Left lung (tissue), 14 donors: ENCODE measurements at places on chromosomes 7 and 10.

DNA sequence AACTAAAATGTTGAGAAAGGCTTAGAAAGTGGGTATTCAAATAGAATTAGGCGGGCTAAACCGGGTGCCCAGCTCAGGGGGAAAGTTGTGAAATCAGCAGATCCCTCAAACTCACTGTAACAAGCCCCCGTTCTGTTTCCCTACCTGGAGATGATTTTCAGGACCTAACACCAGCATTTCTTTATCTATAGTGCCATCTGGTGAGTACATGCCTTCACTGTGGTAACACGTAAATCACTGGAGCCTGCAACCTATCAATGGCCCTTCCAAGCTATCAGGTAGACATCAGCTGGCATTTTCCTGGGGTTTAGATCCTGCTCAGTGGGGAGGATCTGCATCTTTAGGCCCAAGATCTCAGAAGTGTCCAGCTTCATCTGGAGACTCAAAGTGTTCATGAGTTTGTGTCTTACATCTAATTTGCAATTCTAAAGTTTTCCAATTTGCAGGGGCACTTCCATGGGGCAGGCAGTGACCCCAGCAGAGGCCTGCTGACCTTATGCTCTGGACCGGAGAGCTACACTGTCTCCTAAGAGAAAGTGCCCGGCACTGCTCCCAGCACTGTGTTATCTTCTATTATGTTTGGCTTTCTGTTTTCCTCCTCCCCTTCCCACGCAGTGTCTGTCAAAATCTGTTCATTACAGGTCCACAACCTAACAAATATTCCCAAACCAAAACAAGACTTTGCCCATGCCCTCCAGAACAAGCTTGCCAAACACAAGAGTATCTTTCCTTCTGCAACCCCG is 132.5 kb downstream of the LSM5 start:
- DNase-seq: no peak

DNA sequence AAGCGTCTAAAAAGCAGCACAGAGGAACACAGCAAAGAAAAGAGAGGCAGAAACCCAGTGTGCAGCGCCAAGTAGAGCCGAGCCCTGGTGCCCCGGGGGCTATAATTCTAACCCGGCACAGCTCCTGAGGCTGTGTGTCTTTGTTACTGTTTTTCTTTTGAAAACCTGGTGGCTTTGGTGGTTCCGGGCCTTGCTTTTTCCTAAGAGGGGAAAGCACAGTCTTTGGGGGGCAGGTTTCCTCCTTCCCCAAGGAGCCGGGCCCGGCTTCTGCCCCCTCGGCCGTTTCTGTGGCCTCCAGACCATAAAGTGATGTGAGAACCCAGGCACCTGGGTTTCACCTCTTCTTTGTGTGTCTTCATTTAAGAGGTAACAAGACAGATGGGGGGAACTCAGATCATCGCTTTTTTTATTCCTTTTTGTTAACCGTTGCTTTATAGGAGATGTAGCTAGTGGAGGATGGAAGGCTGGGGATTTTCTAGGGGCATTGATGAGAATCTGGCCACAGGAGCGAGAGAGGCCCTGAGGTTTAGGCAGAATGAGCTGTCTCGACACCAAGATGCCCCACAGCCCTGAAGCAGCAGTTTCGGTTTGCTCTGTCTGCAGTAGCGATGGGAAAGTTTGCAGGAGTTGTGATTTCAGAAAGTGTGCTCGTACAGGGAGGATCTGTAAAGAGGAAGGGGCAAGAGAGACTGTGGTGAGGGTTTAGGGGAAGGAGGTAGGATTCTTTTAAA is 367.8 kb upstream of the GALNT17 start:
- DNase-seq: no peak

- no peak for DNase-seq
These were observed 132.6 kb upstream of the RSU1 start for GRCh38 chr10:16949816-16950215.

DNA sequence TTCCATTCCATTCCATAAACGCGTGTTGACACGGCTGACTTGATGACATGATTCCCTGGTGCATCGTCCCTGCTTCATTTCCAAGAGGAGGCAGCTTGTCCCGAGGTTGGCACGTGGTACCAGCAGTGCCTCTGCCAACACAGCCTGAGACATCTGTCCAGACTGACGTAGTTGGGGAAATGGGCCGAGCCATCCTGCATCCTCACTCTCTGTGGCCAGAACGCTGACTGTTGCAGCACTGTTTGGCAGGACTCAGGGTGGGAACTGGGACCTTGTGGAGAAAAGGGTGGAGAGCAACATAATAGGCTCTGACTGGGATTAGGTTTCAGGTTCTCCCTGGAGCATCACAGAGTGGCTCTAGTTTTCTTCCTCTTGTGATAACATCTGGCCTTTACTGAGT is 118.6 kb upstream of the BTBD16 start:
- DNase-seq: no peak

- no peak for DNase-seq
These were observed 177.8 kb downstream of the USP6NL start for GRCh38 chr10:11433657-11434056.

DNA sequence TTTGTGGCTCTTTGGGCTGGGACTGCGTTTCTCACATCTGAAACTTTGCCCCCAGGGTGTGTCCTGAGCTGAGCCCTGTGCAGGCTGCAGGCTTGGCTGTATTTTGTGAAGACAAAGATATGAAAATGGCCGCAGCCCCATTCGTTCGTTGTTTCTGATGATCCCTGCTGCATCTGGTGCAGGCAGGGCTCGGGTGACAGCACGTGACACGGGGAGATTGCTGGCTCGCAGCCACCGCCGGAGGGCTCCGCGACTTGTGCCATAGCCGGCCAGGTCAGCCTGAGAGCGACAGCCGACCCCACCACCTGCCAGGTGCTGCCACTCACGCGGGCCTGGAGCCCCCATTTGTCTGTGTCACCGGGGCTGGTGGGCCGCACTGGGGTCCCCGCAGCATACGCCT is 81.3 kb downstream of the ZRANB1 start:
- no peak for DNase-seq

- DNase-seq: no peak
These were observed 48.8 kb downstream of the RALA start for GRCh38 chr7:39672176-39672575.

GRCh38 chr7:47268851-47269836 is 312.8 kb downstream of the TNS3 start:
- no peak for DNase-seq

DNA sequence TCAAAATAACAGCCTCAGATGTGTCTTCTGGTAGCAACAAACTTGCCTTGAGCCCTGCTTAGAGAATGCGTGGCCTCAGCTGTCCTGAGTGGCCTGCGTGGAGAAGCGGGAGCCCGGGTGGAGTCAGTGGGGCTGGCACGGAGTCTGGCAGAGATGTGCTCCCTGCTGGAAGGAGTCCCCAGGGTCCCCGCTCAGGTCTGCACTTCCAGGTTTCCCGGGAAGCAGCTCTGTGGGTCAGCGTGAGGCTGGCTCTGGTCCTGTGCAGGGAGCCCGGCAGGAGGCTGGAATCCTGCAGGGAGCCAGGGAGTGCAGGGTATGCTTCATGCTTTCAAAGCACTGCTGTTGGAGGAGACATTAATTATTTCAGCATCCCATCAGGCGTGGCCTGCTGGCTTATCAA is 10.1 kb downstream of the CPSF4 start:
- no peak for DNase-seq

DNA sequence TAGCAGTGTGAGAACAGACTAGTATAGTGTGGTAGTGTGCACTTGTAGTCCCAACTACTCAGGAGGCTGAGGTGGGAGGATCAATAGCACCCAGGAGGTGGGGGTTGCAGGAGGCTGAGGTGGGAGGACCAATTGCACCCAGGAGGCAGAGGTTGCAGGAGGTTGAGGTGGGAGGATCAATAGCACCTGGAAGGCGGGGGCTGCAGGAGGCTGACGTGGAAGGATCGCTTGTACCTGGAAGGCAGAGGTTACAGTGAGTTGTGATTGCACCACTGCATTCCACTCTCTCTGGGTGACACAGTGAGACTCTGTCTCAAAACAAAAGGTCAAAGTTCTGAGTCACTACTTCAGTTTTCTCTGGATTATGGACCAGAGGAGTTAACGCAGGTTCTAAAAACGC is 22.6 kb upstream of the DIP2C start:
- DNase-seq: no peak

- DNase-seq: no peak
These were observed 26.4 kb downstream of the BBS9 start for GRCh38 chr7:33155811-33156210.

DNA sequence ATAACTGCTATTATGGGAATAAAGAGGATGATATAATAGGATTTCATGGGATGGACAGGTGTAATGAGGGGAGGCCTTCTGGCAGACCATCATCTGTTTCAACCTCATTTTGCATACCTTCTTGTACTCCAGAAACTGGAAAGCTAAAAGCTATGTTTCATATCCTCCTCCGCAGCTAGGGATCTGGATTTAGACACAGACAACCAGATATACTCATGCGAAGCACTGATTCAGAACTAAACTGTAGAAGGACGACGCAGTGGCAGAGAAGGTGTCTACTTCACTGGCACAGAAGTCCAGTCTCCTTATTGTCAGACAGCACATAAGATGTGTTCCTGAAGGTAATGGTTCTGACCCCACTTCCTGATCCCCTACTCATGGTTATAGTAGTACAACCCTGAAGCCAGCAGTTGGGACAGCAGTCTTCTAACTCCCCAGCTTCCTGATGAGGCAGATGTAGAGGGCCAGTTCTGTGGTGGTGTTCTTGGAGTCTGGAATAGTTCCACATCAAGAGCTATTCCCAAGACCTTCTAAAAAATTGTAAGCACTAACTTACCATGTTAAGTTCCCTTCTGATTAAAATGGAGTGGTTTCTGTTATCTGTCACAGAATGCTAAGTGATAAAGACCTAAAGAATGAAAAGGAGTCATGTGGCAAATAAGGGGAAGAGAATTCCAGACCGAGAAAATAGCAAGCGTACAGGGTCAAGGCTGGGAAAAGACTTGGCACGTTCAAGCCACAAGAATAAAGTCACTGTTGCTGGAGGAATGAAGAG is 550.3 kb downstream of the GRM8 start:
- DNase-seq: no peak

DNA sequence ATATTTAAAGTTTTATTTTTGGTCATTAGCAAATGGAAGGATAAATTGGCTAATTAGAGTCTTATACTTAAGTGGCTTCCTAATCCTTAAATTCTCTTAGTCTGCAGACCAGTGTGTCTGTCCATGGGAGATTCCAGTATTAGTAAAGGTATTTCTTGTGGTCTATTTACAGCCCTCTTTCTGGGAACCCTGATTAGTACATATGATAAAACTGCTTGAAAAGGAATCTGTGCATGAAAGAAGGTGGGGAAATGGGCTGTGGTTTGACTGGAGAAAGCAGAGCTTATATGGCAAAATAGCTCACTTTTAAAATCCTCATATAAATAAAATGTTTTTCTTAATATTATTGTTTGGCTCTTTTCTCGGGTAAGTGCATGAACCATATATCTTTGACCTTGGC is 124.5 kb upstream of the RHOBTB1 start:
- no peak for DNase-seq

- no peak for DNase-seq
These were observed 13.9 kb downstream of the ADK start for GRCh38 chr10:74164716-74165529.

DNA sequence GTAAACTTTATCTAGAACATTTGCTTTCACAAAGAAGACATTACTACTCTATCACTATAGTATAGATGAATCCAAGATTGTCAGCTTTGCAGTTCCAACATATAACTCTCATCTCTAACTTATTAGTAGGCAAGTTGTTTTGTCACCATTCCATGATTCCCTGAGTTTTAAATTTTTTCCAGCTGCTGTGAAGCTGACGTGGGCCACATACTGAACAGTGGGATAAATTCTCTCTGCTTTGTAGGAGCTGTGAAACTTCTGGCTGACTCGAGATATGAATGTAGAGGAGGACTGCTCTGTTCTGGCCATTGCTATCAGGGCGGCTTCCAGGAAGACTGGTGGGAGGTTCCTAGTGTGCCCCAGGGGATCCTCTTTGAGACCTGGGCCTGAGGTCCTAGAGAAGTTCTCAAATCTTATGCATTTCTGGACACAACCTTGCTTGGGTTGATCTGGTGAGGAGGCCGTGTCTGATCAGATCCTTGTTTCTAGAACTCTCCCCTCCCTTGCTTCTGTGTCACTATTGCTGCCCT is 58.0 kb downstream of the LSMEM1 start:
- DNase-seq: no peak

DNA sequence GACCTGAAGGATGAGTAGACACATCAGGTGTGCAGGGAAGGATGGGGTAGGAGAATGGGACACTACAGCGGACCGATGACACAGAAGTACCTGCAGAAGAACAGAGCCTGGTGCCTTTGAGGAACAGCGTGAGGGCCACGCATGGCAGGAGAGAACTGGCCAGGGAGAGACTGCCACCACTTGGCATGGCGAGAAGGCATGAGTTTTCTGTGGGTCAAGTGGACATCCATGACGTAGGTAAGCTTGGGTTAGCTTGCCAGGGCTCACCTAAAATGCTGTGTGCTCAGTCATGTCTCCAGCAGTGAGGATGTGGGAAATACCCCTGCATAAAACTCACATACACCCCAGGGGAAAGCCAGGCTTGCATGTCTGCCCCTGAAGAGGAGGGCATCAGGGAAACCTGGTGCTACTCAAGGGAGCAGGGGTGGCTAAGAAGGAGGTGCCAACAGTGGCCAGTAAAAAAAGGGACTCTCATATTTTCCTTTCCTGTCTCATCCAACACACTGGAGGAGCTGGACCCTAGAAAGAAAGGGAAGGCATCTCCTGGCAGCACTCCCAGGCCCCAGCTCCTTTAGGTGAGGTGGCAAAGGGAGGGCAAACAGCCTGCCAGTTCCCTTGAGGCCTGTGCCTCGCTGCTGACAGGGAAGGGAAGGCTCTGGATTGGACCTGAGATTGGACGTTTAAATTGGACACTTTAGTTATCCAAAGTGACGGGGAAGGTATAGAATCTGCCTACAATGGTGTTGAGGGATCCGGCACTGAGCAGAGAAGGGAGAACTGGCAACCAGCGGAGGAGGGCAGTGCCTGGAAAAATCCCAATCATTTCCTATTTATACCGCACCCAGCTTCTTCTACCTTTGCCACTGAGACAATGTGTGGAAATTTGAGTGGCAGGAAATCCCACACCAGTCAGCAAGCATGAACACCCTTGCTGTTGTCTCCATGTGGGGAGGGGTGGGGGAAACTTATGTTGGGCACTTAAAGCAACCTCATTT is 255.7 kb downstream of the GLI3 start:
- DNase-seq: no peak

DNA sequence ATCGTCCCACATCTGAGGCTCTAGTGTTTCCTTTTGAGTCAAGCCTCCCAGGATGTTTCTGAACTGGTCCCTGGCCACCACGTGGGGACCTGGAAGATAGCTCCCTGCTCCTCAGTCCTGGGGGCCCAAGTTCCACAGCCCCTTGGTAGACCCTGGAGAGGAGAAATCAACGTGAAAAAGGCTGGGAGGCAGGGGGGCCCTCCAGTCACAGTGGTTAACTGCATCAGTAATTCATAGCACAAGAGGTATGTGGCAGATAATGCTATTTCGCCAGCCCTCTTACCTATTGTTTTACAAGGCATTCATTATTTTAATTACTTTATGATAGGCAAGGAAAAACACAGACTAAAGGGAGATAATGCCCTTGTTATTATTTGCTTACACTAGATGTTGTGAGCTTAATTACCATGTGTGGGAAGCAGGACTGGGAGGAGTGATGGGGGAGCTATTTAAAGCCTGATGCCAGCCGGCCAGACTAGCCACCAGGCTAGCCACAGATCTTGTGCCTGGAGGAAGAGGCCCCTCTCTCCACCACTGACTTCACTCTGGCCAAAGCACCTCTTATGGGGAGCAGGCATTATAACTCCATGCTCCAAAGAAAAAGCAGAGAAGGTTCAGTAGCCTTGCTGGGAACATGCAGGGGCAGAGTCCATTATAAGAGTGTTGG is 230.7 kb downstream of the KCNMA1 start:
- DNase-seq: no peak

- no peak for DNase-seq
These were observed 40.2 kb upstream of the ATP6V0A4 start for GRCh38 chr7:138838166-138838565.
